ENCODE measurements at places on chromosomes 6 and 20. TPM values are rescaled to one million over a fixed set of nuclear protein-coding genes. Genes with fewer than 3 reads are reported as not detected.

NCR2 gene
- total RNA-seq, result not detected

TXLNB gene
- 0.13 TPM for total RNA-seq

ARMC2 gene
- 1.9 TPM for total RNA-seq

GSTA2 gene
- total RNA-seq, result not detected

MDFI gene
- 0.19 TPM for total RNA-seq

IYD gene
- under 0.01 TPM for total RNA-seq

AK9 gene
- total RNA-seq, result 8.5 TPM

PGC gene
- total RNA-seq, result not detected

HS3ST5 gene
- total RNA-seq, result 0.06 TPM

CLDN20 gene
- not detected for total RNA-seq

NCOA7 gene
- total RNA-seq, result 118 TPM

NHSL1 gene
- 4.6 TPM for total RNA-seq

PPP1R3D gene
- total RNA-seq, result 4.0 TPM

TMX4 gene
- 30.3 TPM for total RNA-seq

HLA-DQA1 gene
- total RNA-seq, result 0.40 TPM

SPATS1 gene
- not detected for total RNA-seq

SGK2 gene
- 0.44 TPM for total RNA-seq

SLC17A5 gene
- total RNA-seq, result 46.6 TPM

SLC13A3 gene
- 1.5 TPM for total RNA-seq

MTG2 gene
- total RNA-seq, result 19.3 TPM

COL10A1 gene
- not detected for total RNA-seq

GPR63 gene
- under 0.01 TPM for total RNA-seq

HSP90AB1 gene
- 370 TPM for total RNA-seq

APOBEC2 gene
- not detected for total RNA-seq

HUS1B gene
- total RNA-seq, result 0.66 TPM

GJA10 gene
- total RNA-seq, result not detected

PDE7B gene
- total RNA-seq, result 31.0 TPM

PLCB4 gene
- total RNA-seq, result 0.79 TPM

NOX3 gene
- not detected for total RNA-seq

BMP2 gene
- 8.8 TPM for total RNA-seq

GNAS-AS1 gene
- 1.2 TPM for total RNA-seq

BHLHE23 gene
- total RNA-seq, result not detected

FAM83C gene
- total RNA-seq, result not detected

BTN1A1 gene
- under 0.01 TPM for total RNA-seq

RAET1E gene
- total RNA-seq, result 1.8 TPM

ZNF831 gene
- total RNA-seq, result not detected

TMEM170B gene
- total RNA-seq, result 1.9 TPM

LAMP5 gene
- total RNA-seq, result 2.4 TPM

SIRPA gene
- 6.3 TPM for total RNA-seq

WFDC2 gene
- not detected for total RNA-seq

Data from aortic smooth muscle cell (primary cell).